Stimulated activated CD8-positive, alpha-beta memory T cell treated with anti-CD3 and anti-CD28 coated beads, Interleukin-12 subunit alpha, Interleukin-12 subunit beta, amount 100 ng/mL, for 1 hour (primary cell): ENCODE measurements at places on chromosomes 5 and 9.

- DNase-seq, result no peak
Observed at GRCh38 chr5:138303372-138303771, 28.2 kb downstream of the CDC25C start.

DNA sequence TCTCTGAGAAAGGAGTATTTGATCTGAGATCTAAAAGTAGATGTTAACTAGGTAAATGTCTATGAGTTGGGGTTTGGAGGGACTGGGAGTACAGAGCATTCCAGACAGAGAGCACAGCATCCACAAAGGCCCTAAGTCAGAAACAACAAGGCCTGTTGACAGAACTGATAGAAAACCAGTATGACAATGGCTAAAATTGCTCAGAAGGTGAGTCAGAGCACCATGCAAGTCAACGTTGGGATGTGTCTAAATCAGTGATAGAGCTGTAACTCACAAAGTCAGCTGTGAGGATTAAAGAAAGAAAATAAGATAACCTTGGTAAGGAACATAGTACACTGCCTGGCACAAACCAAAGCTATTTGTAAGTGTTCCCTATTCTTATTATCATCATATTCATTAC, 124.0 kb downstream of the CETN3 start:
- DNase-seq, result no peak

DNA sequence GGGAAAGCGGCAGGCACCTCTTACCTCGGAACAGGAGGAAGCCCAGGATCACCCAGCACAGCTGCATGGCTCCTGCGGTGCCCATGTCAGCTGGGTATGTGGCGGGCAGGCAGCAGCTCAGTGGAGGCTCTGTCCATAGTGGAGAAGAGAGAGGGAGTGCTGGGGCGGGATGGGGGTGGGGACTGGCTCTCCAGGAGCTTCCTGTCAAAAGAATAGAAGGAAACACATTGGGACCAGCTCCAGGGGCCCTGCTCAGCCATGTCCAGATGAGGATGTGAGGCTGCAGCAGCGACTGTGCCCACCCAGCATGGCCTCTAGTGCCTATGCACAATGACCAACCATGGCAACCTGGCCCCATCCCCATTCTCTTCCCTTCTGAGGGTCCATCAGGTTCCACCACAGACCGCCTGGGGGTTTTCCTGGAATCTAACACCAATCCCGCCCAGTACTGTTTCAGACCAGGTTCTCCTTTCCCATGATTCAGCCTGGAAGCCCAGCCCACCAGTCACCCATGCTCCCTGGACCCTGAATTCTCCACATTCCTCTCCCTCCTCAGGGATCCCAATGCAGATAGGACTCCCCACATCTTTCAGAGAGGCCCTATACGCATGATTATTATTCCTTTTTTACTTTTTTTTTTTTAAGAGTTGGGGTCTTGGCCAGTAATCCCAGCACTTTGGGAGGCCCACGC, at the start of gene ECSCR:
Gene ECSCR (minus strand): TSS at position 158 of the 691 bp plus-strand sequence. CDS start 73 bp downstream, at position 85.
- no peak for DNase-seq

DNA sequence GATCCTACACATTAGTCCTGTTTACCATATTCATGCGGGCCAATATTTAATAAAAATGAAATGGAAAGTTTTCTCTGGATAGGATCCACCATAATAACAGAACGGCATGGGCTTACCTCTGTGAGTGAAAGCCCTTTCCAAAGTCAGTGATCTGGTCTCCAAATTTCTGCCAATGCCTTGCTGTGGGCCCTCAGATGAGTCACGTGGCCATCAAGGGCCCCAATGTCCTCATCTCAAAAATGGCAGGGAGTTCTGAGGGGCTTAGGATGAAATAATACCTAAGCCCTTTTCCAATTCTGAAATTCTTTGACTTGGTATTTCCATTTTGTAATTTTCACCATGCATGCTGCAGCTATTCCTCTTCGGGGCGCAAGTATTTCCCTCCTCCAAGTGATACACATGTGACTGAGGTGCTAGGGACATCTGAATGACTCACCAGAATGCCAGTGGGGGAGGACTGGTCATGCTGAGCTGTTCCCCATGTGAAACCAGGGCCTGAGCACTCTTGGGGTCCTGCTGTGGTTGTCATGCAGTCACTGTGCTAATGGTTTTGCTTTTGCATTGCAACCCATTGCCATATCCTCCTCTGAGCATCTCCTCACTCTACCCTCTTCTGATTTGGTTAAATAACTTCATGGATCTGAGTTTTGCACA, 35.0 kb downstream of the ITK start:
- no peak for DNase-seq

- no peak for DNase-seq
Observed at GRCh38 chr5:135683189-135683588, 104.4 kb upstream of the CXCL14 start.

- no peak for DNase-seq
Observed at GRCh38 chr5:16797951-16798350, 138.1 kb downstream of the MYO10 start.

- no peak for DNase-seq
Observed at GRCh38 chr5:16245249-16245648, 65.7 kb upstream of the MARCHF11 start.
